NCI-H460 (cell line): ENCODE measurements at places on chromosomes 4 and X. TPM values are rescaled to one million over a fixed set of nuclear protein-coding genes. Genes with fewer than 3 reads are reported as not detected.

SMPX gene
- total RNA-seq, result 0.52 TPM in 1 of 2 replicates, not detected in the other

ADAM29 gene
- not detected in 2 replicates for total RNA-seq

GPRASP1 gene
- 0.94 and 2.2 TPM in 2 replicates for total RNA-seq

VCX3B gene
- not detected in 2 replicates for total RNA-seq

ADAMTS3 gene
- 0.07 and 0.14 TPM in 2 replicates for total RNA-seq

TLR1 gene
- total RNA-seq, result 2.9 and 3.6 TPM in 2 replicates

GLRA3 gene
- 0.09 and 0.15 TPM in 2 replicates for total RNA-seq

TMA16 gene
- total RNA-seq, result 32.8 and 37.0 TPM in 2 replicates

GALNTL6 gene
- total RNA-seq, result 0.20 and 0.57 TPM in 2 replicates

TMSB15A gene
- total RNA-seq, result 0.42 TPM in 1 of 2 replicates, not detected in the other

RPS6KA6 gene
- 3.3 and 4.0 TPM in 2 replicates for total RNA-seq

AVPR2 gene
- total RNA-seq, result not detected in 2 replicates

SPINK2 gene
- total RNA-seq, result not detected in 2 replicates

SAGE1 gene
- not detected in 2 replicates for total RNA-seq

BEND2 gene
- total RNA-seq, result not detected in 2 replicates

TCP11X2 gene
- total RNA-seq, result not detected in 2 replicates

SMR3B gene
- not detected in 2 replicates for total RNA-seq

RS1 gene
- total RNA-seq, result not detected in 2 replicates
